Stimulated activated CD8-positive, alpha-beta memory T cell treated with anti-CD3 and anti-CD28 coated beads, Interleukin-2, amount 100 ng/mL, for 1 hour (primary cell): ENCODE measurements at places on chromosomes 12 and 14.

DNA sequence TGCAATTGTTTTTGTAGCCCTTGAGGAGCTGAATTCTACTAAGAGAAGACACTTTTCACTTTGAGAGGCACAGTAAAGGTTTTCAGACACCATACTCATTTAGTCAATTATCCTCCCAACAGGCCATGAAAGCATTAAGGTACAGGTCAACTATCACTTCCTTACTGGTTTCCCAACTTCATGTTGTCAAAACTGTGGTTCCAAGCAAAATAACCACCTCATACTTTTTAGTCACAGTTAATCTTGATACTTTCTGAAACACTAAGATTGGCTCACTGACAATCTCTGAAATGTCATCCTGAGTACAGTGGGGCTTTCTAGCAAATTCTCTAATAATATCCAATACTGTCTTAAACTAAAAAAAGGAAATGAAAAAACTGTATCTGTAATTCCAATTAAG is 71.7 kb downstream of the SLC2A13 start:
- DNase-seq: no peak

- no peak for DNase-seq
These were observed 16.1 kb downstream of the PIGH start for GRCh38 chr14:67583711-67584644.

DNA sequence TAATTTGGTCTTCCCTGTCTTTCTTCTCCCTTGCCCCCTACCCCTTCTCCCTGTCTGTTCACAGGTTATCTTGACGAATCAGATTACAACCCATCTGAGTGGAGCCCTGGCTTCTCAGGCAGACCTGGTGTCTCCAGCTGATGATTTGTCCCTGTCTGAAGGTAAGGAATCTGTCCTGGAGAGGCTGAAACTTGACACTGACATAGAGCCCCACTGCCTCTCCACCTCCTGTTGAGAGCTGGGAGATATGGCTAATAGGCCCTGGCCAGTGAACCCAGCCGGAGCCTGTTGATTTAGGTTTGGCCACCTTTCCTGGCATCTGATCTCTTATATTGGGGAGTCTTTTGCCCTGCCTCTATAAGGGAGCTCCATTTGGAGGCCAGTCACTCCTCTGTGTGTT is 472.2 kb downstream of the RAD51B start:
- no peak for DNase-seq

DNA sequence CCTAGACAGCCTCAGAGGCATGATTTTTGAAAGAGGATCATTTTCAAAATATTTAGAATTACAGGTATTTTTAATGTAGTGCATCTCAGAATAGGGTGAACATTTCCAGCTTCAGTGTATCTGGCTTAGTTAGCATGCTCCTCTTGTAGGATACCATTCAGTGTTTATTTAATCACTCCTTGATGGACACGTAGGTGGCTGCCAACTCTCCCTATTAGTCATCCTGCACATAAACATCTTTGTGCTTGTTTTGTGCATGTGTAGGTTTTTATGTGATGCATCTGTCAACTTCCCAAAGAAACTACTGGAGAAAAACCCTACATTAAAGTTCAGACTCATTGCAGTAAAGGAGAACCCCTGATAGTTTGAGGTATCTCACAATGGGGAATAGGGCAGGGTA is 52.5 kb upstream of the RBM19 start:
- DNase-seq: no peak

- no peak for DNase-seq
These were observed 34.4 kb upstream of the PSMA6 start for GRCh38 chr14:35257809-35258208.

DNA sequence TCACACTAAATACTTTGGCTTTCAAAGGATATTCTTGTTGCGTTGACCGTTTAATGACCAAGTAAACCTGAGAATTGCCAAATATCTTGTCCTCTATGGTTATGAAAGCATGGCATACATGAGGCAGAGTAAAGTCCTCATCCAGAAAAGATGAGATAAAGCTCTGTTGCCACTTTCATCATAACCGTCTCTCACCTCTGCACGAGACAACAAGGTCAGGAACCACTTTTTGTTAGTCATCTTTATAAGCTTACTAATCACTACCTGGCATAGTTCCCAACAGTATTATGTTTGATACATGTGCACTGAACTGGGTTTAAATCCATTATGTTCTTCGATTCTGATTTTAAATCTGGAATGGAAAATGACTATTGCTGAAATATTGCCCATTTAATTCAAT is 31.3 kb downstream of the PTPRB start:
- DNase-seq: no peak

DNA sequence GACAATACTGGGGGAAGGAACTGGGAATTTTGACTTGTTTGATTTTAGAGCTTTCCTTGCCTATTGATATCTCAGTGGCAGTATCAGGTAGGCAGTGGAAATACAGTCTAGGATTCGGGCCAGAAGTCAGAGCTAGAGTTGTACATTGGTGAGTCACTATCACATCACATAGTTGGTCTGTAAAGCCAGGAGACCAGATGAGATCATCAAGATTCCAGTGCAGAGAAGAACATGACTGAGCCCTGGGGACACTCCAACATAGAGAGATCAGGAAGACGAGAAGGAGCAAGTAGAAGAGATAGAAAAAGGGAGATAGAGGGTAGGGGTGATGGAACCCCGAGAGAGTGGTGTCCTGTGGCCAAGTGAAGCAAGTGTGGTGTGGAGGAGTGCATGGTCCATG is 46.6 kb upstream of the NR1H4 start:
- no peak for DNase-seq

DNA sequence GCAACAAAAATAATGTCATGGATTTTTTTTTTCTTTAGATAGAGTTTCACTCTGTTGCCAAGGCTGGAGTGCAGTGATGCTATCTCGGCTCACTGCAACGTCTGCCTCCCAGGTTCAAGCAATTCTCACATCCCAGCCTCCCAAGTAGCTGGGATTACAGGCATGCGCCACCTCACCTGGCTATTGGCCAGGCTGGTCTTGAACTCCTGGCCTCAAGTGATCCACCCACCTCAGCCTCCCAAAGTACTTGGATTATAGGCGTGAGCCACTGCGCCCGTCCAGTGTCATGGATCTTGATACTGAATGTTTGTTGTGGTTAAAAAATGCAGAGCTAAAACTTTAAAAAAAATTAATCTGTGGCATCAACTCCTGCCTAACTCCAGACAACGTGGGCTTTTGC is 107.8 kb upstream of the PTPRB start:
- DNase-seq: no peak

- no peak for DNase-seq
These were observed 15.5 kb downstream of the COX14 start for GRCh38 chr12:50127546-50127945.

DNA sequence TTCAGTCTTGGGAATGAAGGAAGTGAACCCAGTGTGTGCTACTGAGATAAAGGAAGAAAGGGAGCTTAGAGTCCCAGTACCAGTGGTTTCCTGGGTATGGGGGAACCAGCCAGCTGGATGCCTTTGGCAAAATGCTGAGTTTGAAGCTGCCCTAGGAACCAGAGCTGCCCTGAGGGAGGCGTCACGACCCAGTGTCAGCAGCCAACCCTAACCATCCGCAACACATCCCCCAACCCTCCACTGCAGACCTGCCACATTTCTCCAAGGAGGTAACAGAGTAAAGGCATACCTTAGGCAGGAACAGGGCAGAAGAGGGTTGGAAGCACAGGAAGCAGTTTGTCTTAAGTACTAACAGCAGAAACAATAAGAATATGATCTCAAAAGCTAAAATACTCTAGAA is 28.6 kb downstream of the PRDM4 start:
- no peak for DNase-seq

- no peak for DNase-seq
These were observed 51.0 kb upstream of the RIN3 start for GRCh38 chr14:92462568-92462967.
